ENCODE measurements at places on chromosomes 5 and 9.

GRCh38 chr9:133379153-133380086 is 3.3 kb downstream of the STKLD1 start:
- no peak for DNase-seq

DNA sequence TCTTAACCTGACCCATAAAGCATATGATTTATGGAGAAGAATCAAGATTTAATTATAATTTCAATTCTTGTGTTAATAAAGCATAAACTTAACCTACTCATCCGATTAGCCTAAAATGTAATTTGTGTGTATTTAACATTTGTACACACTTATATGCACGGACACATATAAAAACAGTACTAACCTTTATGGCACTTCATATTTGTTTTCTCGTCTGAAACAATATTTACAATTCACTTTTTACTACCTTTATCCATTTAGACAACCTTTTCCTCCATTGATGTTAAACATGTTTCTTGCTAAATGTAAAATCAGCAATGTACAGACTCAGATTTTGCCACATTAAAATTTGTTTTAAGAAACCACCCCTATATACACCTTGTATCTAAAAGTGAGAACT is 22.8 kb downstream of the MEGF10 start:
- no peak for DNase-seq

- no peak for DNase-seq
Measured at GRCh38 chr5:157651623-157652376, 438 bp downstream of the SOX30 start.

DNA sequence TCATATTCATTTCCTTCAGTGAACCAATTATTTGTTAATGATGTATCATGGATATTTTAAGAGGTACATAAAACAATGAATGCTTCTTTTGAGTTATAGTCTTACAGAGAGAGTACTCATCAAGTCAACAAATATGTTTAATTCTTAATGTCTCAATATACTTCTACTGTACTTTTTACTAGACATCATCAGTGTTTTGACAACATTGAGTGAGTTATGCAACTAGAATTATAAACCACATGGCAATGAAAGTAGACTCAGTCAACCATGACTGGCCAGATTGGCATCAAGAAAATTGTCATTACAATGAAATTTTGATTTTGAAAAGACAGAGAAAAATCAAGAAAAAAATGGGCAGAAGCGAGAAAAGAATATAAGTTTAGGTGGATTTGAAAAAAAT is 1248.1 kb upstream of the CDH18 start:
- no peak for DNase-seq

- no peak for DNase-seq
Measured at GRCh38 chr5:150599917-150600511, 40.4 kb upstream of the SYNPO start.

DNA sequence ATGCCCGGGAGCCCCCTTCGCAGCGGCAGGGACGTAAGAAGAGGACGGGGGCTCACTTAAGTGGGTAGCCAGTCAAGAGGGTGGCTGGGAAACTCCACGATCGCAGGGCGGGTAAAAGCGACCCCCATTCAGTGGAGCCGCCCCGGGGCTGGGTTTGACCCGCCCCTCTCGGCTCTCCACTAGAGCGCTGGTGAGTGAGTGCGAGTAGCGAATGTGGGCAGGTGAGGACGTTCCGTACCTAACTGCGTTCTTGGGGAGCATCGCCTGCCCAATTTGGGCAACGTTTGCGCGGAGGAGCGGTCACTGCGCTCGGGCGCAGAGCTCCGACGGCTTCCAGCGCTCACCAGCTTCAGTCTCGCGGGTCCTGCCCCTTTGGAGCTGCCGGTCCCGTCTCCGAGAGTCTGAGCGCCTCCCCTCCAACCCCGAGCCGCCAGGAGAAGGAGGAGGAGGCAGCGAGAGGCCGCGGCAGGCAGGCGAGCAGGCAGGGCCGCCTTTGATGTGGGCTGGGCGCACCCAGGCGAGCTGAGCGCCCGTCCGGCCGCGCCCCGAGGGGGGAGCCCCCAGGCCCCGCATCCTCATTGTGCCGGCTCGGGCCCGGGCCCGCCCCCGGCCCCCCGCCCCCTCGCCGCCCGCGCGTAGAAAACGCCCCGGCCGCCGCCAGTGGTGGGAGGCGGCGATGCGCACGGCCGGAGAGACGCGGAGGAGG is at the start of gene FGF18:
TSS of gene FGF18 (plus strand) at position 666 of the 706 bp plus-strand sequence. CDS start 553 bp downstream, outside the sequence.
- DNase-seq = peak; percentile 72

DNA sequence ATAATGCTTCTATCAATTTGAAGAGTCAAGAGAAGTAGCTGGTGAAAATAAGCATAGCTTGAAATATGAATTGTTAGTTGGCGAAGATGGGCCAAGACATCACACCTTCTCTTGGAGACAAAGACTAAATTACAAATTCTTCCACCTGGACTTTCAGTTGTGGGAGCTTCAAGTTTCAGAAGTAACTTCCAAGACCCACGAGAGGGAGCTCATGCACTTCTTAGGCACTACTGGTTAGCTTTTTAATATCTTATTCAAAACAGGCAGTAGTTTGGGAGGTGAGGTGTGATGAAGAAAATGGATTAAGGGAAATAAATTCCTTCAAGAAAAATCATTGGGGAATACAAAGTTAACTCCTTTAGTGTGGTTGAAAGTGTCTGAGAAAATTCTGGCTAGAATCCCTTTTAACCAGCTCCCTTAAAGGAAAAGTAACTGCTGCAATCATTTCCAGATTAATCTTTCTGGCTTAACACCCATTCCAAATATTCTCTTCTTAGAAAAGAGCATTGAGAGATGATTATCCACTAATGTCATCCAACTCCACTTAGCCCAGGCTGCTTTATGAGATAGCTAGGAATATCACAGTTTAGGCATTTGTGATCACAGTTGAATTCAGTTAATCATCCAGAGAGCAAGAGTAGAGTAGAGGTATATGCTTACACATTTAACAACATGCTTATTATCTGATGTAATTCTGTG is 139.5 kb upstream of the DMRTA1 start:
- DNase-seq = peak; percentile 56

DNA sequence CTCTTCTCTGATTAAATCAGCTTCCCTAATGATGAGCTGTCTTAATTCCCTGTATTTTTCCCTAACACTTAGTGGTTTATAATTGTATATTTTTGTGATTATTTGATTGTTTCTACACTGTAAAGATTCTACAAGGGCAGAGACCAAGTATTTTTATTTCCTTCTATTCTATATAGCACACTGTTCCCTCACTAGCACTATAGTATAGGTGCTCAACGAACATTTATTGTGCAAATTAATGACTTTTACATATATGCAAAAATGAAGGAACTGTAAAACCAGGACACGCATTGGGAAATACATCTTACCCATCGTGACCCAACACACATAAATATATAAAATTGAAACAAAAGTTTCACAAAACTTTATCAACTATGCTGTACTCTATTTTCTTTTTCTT is 7.6 kb downstream of the KDM4C start:
- DNase-seq = no peak

- no peak for DNase-seq
Measured at GRCh38 chr9:134344068-134344799, 18.0 kb downstream of the RXRA start.

- DNase-seq = no peak
Measured at GRCh38 chr9:89710697-89711096, 105.9 kb downstream of the GADD45G start.

DNA sequence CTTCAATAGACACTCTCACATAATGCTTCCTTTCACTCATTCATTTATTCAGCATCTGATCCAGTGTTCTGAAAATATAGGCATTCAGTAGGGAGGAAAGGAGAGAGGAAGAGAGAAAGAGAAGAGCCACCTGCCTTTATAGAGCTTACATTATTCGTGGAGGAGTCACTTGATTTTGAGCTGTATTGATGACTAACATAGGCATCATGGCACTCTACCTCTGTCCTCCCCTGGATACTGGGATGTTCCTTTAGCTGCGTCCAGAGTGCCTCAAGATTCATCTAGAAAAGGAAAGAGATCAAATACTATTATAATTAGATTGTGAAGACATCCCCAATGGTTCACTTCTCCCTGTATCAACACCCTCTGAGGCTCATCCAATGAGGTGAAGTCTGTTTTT is 345.1 kb downstream of the SPATA31D1 start:
- no peak for DNase-seq

DNA sequence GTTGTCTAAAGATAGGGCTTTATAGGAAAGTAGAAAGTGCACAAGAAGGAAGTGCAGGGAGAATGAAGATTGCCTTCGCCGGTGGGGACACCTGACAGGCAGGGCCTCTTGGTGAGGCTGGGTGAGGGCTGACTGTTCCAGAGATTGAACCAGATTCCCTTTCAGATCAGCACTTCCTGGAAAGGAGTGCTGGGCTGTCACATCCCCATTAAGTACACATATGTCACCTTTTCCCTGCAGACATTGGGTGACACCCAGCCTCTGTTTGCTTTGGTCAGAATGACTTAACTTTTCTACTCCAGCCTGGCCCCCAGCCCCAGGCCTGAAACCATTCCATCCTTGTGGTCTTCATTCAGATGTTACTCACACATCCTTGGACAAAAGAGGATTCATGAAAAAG is 7.4 kb upstream of the SHROOM1 start:
- DNase-seq = no peak
